NCI-H748 treated with DMSO at 0.1 percent for 48 hours (cell line): ENCODE measurements at places on chromosomes 11 and 22.

DNA sequence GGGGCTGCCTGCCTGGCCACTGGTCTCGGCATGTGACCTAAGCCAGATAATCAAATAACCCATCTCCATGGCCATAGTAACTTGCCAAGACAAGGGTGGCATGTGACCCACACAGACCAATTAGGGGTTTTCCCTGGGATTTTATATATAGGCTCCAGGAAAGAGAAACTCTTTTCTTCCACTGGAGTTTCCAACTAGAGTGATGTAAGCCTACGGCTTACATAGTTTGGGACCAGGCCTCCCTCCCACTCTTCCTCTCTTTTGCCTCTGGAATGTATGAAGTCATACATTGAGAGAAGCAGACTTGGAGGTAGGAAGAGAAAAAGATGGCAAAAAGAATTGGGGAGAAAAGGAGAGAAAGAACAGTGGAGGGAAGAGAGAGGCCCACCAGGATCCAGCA lies 84.6 kb upstream of the LDLRAD3 start:
- DNase-seq = no peak

DNA sequence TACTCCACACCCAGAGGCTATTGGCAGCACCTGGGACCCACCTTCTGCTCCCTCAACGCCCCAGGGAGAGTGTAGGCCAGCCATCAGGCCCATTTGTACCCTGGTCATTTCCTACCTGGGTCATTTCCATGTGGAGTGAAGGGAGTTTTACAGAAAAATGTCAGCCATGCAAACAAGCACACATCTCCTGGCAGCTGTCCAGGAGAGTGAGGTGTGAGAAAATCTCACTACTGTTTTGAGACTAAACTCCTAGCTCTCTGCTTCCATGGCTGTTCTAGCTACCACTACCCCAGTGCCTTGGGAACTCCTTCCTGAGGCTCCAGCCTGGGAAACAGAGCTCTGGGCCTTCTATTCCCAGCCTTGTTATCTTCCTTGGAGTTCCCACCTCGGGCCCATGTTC lies 2.8 kb upstream of the TMPRSS13 start:
- DNase-seq = no peak

GRCh38 chr11:130077671-130078070 lies 8.0 kb downstream of the APLP2 start:
- DNase-seq = no peak

DNA sequence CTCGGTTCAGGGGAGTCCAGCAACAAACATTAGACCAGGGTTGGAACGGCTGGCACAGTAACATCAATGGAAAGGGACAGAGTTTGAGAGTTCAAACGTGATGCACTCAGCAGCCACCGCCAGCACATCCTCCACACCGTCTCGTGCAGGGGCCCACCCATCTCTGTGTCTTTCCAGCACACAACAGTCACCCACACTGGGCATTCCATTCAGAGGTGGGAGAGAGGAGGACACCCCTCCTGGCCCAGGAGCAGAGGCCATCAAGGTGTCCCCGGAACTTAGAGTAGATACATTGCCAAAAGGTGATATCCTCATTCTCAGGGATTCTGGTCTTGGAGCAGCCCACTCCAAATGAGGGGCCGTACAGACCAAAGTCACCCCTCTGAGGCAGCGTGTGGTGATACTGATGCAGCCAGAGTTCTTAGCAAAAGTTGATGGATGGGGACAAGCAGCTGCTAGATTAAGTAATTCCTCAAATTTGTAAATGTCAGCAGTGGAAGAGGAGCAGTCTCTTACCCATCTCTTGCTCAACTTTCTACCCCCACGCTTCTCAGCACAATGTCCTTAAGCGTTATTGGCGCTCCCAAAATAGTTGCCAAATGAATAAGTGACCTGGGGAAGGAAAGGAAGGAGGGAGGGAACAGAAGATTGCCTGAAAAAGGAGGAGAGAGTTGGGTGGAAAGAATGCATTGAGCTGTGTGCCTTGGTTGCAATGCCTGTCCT lies 5.5 kb downstream of the SNAP29 start:
- DNase-seq = no peak

- no peak for DNase-seq
Measured at GRCh38 chr11:64041846-64042245, 6.1 kb downstream of the FLRT1 start.

- no peak for DNase-seq
Measured at GRCh38 chr11:34425867-34426266, 12.9 kb upstream of the CAT start.

DNA sequence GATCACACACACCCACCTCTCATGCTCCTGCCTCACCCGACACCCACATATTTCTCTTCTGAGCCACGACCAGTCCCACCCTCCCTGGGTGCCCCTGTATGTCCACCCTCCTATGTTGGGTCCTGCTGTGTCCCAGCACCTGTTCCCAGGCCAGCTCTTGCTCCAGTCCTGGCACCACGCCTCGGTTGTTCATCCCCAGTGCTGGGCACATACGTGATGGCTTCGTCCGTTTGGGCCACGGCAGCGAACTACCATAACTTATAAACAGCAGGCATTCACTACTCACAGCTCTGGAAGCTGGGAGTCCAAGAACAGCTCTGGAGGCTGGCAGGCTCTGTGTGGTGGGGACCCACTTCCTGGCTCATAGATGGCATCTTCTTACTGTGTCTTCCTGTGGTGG lies 116.9 kb downstream of the BRD1 start:
- no peak for DNase-seq

GRCh38 chr22:45600790-45601730 lies 70.6 kb upstream of the ATXN10 start:
- DNase-seq = no peak

- DNase-seq = no peak
Measured at GRCh38 chr11:68545796-68546195, 85.2 kb downstream of the PPP6R3 start.

DNA sequence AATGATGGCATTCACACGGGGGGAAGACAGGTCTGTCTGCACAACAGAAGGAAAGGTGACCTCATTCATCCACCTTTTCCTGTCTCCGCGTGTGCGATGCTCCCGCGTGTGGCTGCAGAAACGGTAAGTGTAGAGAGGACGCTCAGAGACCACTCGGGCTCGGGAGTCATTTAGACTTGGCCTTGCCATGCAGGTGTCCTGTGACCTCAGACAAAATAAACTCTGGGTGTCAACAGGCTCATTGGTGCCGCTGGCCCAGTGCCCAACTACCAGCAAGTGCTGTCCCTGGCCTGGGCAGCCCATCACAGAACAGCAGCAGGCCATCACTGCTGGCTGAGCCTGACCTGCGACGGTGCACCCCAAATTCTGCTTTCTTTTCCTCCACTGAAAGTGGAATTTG lies 48.1 kb upstream of the ARFGAP3 start:
- DNase-seq = no peak

DNA sequence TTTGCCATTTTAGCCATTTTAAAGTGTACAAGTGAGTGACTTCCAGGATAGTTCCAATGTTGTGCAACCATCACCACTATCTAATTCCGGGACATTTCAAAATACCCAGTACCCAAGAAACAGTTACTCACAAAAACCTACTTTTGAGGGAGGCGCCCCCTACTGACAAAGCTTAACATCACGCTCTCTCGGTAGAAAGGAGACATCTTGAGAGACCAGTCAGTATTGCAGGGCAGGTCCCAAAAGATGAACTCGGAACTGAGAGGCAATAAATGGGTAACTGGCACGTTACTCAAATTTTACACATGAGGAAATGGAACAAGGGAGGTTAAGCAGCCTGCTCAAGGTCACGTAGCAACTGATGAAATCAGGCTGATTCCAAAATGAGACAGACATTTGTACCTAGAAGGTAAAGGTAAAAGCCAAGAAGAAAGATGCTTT lies 50.0 kb upstream of the POU2AF1 start:
- no peak for DNase-seq
